Myocyte (in vitro differentiated cells): ENCODE measurements at places on chromosomes 3 and 15. TPM values are rescaled to one million over a fixed set of nuclear protein-coding genes. Genes with fewer than 3 reads are reported as not detected.

Gene CELSR3
- 2.0 and 3.2 TPM in 2 replicates for total RNA-seq

DNA sequence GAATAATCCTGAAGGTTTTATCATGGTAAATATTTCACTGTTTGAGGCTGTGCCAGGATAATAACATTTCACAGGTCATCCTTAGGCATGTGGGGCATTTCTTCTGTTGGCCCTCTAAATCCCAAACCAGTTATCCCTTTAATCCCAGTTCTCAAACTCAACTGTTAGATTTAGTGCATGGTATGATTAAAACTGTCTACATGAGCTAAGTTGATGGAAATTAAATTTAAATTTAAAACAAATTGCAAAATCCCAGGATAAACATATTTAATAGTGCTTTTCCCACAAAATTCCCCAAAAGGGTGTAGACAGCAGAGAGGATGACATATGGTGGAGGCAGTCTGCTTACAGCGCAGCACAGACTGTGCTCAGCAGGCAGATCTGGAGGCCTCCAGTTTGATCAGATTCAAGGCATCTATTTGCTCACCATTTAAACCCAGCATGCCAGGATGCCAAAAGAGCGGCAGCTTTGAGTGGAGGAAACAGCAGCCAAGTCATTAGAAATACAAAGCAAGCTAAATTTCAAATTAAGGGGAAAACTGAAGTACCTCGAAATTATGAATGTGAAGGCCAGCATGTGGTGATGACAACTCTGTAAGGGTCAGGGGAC is 325.8 kb downstream of the KCNH8 start:
- DNase-seq = no peak

GRCh38 chr3:22269831-22270230 is 518.8 kb upstream of the ZNF385D start:
- DNase-seq = no peak

DNA sequence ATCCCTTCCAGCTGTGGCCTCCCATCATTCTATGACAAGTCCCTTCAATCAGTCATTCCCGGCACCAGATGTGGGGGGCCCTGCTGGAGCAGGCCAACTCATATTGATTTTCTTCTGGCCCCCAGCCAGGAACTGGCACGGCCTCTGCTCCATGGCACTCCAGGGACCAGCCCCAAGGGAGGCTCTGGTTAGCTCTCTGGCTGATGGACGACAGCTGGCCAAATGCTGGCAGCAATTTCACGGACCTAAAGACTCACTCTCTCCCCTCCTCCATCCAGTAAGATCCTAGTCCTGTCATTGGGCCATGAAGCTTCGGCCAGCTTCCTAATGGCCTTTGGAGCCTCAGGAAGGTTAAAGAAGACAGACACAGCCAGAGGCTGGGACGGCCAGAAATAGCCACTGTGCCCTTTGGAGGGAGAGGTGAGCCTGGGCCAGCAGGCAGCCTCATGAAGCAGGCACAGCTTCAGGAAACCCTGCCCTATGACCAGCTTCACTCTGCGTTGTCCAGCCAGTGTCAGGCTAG is 131.0 kb downstream of the MEX3B start:
- peak; percentile 97 for DNase-seq
